ENCODE measurements at places on chromosomes 5 and 9.

GRCh38 chr5:158456756-158457155 is 597.8 kb upstream of the CLINT1 start:
- DNase-seq = no peak

DNA sequence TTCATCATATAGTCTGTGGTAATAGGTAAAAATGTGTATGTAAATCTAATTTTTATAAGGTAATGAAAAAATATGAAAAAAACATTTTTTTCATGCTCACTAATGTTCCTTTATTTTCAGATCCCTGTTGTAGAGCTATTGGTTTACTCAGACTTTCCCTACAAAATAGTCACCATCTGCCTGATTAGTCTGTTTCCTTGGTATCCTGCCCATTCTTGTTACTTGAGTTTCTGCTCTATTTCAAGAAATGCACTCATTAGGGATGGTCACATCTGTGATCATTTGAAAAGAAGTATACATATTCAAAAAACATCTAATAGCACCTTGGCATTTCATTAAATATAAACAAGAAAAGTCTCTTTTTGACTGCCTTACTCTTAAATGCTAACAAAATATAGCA is 21.6 kb upstream of the RASA1 start:
- DNase-seq = no peak

- DNase-seq = no peak
Measured at GRCh38 chr5:146796911-146797310, 81.6 kb downstream of the PPP2R2B start.

DNA sequence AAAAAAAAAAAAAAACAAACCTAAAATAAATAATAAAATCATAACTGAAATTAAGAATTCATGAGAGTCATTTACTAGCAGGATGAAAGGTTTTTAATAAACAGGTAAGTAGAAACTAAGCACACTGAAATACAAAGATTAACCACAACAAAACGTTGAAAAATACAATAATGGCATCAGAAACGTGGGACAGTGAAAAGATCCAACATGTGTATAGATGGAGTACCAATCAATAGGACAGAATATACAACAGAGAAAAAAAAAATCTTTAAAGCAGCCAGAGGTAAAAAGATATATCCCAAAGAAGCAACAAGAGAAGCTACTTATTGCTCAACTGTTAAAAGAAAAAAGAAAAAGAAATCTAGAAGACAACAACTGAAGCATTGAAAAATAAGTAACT is 75.2 kb downstream of the RICTOR start:
- no peak for DNase-seq

GRCh38 chr5:32147236-32147635 is 26.9 kb downstream of the GOLPH3 start:
- no peak for DNase-seq

GRCh38 chr9:111533099-111533790 is 8.3 kb downstream of the ZNF483 start:
- no peak for DNase-seq

GRCh38 chr5:148085977-148086705 is 22.4 kb downstream of the SPINK5 start:
- DNase-seq = no peak

Measured in iPS DF 6.9 (cell line).